ENCODE measurements at places on chromosomes 13 and 19.

GRCh38 chr19:1968279-1969175, 27.6 kb downstream of the CSNK1G2 start:
- DNase-seq: no peak

DNA sequence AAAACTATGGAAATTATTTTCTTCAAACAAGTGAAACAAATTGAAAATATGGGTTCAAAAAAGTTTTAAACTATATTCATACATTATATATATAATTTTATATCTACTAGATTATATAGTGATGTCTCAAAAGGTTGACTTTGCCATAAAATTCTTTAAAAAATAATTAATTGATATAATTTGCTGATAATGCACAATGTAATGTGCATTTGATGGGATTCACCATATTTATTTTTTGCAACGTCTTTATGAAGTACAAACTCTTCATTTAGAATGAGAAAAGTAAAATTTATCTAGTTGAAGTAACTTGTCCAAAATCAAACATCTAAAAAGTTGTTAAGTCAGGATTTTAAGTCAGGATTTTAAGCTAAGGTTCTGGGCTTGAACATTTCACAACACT, 1954.5 kb upstream of the PCDH20 start:
- DNase-seq: no peak

DNA sequence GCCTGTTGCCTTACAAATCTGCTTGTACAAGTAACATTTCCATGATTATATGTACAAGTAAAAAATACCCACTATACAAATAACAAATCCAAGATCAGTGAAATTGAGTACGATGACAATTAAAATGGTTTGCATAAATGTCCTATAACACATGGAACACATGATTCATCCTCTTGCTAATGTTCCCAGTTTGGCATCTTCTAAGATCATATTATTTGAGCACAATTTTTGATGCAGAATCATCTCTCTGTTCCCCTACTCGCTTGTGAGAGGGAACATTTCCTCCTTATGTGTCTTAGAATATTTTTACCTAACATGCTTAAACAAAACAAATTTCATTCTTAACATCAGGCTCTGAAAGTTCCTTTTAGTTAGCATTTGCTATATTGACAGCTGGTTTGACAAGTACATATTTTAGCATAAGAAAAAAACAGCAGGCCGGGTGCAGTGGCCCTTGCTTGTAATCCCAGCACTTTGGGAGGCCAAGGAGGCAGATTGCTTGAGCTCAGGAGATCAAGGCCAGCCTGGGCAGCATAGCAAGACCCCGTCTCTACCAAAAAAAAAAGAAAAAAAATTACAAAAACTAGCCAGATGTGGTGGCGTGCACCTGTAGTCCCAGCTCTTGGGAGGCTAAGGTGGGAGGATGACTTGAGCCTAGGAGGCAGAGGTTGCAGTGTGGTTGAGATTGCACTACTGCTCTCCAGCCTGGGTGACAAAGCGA, 14.2 kb downstream of the ZNF331 start:
- no peak for DNase-seq

GRCh38 chr13:114143806-114144605, 11.6 kb upstream of the RASA3 start:
- DNase-seq: no peak

DNA sequence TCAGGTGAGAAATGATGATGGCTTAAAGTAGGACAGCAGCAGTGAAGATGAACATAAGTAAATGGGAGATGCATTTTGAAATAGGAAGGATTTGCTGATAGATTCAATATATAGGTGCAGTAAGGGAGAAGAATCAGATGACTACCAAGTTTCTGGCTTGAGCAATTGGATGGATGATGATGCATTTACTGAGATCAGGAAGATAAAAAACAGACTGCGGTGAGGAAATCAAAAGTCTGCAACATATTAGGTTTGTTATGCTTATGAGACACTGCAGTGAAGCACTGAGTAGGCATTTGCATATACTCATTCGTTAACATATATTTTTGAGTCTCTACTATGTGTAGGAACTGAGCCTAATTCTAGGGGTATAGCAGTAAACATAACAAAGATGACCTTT, 184.2 kb downstream of the LACC1 start:
- DNase-seq: no peak

DNA sequence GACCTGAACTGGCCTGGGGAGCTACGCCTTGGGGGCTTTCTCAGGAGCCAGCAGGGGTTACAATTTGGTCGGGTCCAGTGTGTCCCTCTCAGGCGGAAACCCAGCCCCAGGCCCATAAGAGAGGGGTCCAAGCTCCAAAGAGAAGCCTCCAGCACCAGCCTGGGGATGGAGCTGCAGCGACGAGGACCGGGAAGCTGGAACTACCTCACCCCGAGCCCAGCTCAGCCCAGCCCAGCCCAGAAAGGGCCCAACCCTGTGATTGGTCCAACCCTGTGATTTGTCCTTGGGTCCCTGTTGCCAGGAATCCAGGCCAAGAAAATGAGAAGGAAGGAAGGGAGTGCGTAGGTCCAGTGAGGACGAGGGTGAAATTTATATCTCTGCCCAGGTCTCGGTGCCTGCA, 24.1 kb downstream of the CLEC4M start:
- DNase-seq: no peak

All from hypothalamus (tissue), 51 donors.